ENCODE measurements at places on chromosomes 2 and 18.

DNA sequence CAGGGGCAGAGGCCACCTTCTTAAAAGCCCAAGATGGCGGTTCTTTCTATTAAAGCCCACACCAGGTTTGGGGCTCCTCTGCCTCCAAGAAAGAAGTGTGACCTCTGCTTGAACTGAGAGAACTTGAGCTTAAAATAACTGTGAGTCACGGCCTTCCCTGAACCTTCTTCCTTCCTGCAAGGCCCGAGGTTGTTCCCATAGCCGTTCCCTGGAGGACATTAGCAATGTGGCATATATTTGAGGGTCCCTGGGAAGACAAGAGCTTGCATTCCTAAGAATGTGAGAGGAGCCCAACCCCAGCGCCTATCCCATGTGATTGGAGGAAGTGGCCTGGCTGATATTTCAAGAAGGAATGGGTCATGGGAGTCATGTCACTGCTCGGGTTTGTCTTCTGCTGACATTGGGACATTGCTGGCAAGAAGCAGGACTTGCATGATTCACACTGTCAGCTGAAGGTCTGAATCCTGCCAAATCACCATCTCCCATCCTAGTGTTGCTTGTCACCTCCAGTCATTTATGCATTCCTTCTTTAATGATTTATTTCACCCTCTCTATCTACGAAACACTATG lies 168.1 kb downstream of the TRIB2 start:
- no peak for DNase-seq

DNA sequence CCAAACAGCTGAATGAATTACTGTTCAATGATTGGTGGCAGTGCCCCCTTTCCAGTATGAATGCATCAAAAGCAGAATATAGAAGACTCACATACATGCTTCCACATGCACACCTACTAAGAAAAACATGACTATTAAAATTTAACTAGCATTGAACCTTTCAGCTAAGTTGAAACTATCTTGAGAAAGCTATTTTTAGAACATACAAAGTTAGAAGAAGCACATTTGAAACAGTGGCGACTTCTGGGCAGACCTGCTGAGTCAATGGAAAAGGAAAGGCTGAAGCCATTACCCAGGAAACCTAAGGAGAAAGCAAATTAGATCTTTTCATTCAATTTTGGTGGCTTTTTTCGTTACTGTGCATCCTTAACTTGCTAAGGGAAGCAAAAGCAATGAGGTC lies 55.9 kb downstream of the PLA2R1 start:
- no peak for DNase-seq

DNA sequence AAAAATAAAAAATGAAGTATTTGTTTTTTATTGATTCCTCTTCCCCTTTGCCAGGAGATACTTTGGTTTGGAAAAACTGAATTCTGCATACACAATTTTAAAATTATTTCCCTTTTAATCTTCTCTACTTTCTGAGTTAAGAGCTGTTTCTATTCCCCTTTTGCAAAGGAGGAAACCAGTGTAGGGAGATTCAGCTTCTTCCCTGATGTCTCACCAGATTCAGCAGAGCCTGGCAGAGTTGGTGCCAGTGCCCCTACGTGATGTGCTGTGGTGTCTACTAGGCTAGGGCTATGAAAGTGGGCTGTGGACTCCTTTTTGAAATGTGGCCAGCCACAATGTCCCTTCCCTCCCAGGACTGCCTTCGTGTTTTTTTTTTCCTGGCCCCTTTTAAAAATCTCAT lies 2.4 kb downstream of the RPE start:
- no peak for DNase-seq

- DNase-seq = no peak
Observed at GRCh38 chr18:24428709-24429108, 2.2 kb downstream of the IMPACT start.

DNA sequence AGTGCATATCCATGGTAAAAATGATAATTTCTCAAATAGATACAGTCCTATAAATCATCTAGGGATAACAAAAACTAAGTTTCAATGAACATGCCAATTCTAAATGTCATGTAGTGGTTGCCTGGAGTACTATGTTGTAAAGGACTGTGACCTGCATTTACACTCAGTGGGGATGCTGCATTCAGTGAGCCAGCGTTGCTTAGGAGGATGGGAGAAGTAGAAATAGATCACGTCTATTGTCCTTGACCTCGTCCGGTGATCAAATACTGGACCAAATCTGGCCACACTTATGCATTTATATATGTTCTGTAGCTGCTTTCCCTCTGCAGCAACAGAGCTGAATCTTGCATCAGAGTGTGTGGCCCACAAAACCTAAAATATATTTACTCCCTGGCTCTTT lies 139.0 kb upstream of the ETAA1 start:
- no peak for DNase-seq

- no peak for DNase-seq
Observed at GRCh38 chr18:23053776-23054457, 81.4 kb upstream of the CABLES1 start.

DNA sequence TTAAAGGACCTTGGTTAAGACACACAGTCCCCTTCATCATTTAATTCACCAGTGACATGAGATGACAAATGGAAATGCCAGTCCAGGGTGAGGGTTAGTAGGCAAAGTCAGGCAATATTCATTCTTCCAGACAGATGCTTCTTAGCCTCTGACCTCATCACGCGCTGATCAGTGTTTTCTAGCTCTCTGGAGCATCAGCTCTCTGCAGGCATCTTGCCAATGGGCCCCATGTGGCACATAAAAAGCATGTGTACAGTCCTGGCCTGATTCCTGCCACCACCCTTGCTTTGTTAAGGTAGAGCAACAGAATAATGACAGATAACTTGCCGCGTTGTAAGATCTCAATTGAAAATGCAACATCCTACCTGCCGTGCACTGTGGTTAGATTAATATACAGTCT lies 20.3 kb upstream of the NPAS2 start:
- DNase-seq = no peak

DNA sequence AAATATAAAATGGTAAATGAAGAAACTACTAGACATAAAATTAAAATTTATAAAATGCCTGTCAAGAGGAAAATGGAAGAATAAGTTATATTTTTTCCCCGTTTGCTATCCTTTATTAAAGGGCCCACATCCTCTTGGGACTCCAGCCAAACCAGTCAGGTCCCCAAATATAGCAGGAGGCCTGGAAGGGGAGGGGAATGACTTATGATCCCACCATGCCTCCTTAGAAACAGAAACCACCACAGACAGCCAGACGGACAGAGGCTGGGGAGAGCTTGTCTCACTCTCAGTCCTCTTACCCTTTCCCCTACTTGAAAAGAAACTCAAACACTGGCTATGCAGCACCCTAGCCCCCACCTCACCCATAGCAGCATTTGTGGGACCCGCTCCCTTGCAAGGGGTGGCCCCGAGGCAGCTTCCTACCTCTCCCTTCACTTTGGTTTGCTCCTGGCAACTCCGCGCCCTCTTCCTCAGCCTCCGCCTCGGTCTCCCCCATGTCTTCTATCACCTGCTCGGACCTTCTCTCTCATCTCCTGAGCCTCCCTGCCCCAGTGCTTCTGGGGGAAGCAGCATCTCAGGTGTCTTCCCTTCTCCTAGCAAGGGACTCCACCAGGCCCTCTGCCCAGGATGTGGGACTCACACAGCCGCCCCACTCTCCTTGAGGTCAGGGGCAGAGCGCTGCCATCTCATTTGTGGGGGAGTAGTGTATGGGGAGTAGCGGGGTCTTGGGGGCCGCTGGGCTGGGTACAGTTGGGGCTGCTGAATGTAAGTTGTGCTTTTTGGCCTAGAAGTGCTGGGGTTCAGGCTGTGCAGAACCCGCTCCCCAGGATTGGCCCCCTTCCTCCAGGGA lies 37.4 kb upstream of the ANKRD62 start:
- DNase-seq = no peak

GRCh38 chr2:127640082-127641072 lies 5.6 kb upstream of the GPR17 start:
- DNase-seq = no peak

GRCh38 chr2:217142649-217143266 lies 282.9 kb upstream of the TNP1 start:
- no peak for DNase-seq

DNA sequence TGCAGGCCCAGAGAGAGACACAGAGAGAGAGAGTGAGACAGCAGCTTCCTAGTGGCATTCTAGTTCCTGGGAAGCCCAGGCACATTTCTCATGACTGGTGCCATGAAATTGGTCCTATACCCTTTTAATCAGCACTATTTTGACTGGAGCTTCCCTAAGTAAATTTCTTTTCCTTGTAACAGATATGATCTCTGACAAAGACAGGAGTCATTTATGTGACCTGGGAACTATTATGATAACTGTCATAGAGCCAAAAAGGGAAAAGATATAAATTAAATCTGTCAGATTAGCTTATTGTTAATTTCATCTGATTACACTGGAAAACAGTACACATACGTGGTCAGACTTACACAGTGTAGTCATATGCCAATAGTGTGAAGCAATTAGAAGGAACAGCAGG lies 161.3 kb upstream of the HNRNPA3 start:
- no peak for DNase-seq

DNA sequence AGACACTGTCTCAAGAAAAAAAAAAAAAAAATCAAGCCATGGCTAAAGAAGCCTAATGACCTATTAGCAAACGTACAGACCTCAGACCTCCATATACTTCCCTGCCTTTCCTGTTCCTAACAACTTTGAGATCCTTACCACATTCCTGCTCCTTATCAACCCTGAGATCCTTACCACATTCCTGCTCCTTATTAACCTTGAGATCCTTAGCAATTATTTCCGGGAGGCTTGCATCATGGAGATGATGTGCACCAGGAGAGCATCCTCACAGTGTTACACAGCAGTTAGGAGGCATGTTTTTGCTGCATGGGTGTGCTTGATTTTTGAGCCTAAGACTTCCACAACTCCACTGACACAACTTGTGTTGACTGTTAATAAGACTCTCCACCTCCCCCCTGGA lies 54.6 kb upstream of the RASGRP3 start:
- DNase-seq = no peak

DNA sequence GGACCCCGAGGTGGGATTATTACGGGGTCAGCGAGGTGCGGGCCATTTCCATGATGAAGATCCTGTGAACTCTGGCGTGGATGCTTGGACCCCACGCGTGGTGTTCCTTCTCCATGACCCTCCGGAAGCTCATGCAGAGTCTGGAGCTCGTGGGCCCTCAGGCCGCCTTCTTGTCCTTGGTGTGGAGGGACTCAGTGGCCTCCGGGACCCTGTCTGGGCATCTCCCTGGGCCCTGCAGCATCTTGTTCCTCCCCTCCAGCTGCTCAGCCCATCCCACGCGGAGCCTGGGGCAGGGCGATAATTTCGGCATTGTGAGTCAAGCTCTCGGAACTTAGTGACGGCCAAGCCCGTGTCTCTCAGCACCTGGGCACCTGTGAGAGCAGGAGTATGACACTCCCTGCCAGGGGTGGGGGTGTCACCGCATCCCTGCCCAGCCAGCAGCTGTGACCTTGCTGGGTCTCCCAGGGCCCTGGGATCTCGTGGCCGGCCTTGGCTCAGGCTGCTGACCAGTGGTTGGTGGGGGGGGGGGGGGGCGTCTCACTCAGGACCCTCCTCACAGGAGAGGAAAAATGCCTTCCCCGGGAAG lies 24.6 kb downstream of the RTP5 start:
- DNase-seq = no peak

DNA sequence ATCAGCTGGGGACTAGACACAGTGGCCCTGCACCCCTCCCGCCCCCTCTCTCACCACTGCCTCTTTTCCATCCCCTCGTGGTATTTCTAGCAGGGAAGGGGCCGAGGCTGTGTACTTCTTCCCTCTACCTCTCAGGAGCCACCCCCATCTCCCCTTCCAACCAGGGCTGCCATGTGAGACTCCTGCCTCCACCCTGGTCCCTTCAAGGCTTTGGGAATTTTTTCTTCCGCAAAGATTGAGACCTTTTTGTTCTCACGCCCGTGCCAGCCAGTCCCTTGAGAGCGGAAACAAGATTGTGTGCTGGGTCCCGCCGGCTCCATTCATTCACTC lies 39.1 kb downstream of the LPIN1 start:
- no peak for DNase-seq

All from stimulated activated CD4-positive, alpha-beta T cell treated with anti-CD3 and anti-CD28 coated beads, Interleukin-1b, Interleukin-23, amount 100 ng/mL, for 24 hours (primary cell).